ENCODE measurements at places on chromosomes 5 and 9.

- DNase-seq, result no peak
Observed at GRCh38 chr5:67181648-67182221, 14.9 kb downstream of the CD180 start.

DNA sequence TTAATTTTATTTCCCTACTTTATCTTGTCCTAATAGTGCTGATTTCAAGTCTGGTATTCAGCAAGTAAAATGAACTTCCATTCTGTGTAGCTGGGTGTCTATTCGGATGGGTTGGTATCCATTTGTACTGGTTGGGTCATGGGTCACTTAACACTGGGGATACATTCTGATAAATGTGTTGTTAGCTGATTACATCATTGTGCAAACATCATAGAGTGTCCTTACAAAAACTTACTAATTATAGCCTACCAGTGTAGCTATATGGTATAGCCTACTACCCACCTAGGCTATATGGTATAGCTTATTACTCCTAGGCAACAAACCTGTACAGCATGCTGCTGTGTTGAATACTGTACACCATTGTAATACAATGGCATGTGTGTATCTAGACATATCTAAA is 1373.7 kb upstream of the DMAC1 start:
- DNase-seq, result no peak

GRCh38 chr5:34496260-34496691 is 159.9 kb upstream of the RAI14 start:
- no peak for DNase-seq

- no peak for DNase-seq
Observed at GRCh38 chr9:86700629-86701028, 246.7 kb downstream of the GAS1 start.

GRCh38 chr5:14105718-14106410 is 37.3 kb upstream of the TRIO start:
- no peak for DNase-seq

DNA sequence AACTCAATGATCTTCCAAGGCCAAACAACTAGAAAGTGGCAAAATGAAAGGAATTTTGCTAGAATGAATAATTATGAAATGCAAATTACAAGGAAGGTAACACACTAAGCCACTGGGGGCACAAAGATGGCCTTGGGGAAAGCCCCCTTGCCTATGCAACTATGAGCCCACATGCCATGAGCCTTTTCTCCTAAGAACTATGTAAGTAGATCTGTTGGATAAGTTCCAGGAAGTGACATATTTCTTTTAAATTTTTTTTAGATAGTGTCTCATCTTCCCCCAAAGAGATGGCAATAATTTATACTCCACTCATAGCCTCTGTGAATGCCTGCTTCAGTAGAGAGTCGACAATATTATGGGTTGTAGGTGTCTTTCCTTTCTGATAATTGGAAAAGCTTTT is 257.8 kb downstream of the AUH start:
- DNase-seq, result no peak

DNA sequence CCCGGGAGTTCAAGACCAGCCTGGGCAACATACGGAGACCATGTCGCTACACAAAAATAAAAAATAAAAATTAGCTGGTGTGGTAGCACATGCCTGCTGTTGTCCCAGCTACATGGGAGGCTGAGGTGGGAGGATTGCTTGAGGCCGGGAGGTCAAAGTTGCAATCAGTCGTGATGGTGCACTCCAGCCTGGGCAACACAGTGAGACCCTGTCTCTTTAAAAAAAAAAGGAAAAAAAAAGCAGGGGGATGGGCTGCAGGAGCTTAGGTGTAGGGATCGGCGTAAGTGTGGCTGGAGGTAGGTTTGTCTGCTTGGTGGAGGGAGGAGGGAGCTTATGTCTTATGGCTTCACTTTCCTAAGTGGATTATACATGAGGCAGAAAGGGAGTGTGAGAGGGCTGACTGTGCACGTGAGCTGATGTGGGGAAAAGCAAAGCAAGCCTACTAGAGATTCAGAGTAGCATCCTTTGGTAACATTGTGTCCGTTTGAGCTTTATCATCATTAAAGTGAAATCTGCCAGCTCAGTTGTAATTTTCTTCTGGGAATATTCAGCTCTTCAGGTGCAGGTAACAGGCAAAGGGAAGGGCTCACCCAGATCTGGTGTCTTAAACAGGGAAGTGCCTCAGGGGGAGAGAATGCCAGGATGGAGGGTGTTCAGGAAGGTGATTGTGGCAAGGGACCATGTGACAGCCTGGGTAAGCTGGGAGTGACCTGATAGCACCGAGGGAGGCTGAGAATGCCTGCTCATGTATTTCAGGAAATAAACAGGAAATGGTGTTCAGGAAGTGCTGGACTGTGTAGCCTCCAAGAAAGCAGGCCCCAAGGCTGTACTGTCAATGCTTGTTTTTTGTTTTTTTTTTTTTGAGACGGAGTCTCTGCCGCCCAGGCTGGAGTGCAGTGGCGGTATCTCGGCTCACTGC is 17.6 kb upstream of the SETX start:
- no peak for DNase-seq

GRCh38 chr5:169569513-169569912 is 14.1 kb upstream of the SPDL1 start:
- no peak for DNase-seq

- DNase-seq, result no peak
Observed at GRCh38 chr9:98038958-98039357, 17.6 kb upstream of the NANS start.

- DNase-seq, result no peak
Observed at GRCh38 chr5:30867711-30868110, 325.8 kb upstream of the CDH6 start.

DNA sequence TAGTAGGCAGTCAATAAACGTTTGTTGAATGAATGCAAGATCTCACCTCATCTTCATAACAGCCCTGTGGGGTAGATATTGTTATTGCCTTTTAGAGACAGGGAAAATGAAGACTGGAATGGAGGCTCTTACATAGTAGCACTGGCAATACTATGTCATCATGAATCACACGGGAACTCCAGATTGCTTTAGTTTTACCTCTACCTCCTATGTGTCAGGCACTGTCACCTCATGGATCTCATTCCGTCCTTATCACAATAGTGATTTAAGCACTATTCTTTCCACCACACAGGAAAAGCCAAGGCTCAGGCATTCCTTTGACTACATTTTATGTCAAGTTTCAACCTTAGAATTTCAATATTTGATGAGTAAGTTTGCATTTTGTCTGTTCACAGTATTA is 2.9 kb upstream of the EPB41L4B start:
- DNase-seq, result no peak

- DNase-seq, result no peak
Observed at GRCh38 chr5:8730194-8730593, 815.7 kb downstream of the SEMA5A start.

- no peak for DNase-seq
Observed at GRCh38 chr9:105038051-105038450, 110.1 kb upstream of the ABCA1 start.

DNA sequence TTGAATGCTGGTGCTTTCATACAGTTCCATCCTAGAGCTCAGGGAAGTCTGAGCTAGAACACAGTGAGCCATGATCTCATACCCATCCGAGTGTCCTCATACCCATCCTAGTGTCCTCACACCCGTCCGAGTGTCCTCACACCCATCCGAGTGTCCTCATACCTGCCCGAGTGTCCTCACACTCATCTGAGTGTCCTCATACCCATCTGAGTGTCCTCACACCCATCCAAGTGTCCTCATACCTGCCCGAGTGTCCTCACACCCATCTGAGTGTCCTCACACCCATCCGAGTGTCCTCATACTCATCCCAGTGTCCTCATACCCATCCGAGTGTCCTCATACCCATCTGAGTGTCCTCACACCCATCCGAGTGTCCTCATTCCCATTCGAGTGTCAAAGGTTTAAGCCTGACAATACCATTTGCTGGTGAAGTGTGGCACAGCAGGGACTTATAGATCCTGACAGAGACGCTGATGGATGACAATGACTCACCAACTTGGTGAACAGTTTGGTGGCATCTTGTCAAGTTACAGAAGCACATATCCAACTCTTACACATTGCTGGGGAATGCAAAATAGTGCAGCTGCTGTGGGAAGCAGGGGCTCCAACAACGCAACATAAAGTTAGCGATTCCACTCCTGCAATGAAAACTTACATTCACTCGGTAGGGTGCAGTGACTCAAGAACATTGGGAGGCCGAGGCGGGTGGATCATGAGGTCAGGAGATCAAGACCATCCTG is 77.0 kb upstream of the COL5A1 start:
- no peak for DNase-seq

- DNase-seq, result no peak
Observed at GRCh38 chr9:26034786-26035185, 356.5 kb upstream of the TUSC1 start.

GRCh38 chr5:76025069-76025468 is 58.1 kb upstream of the SV2C start:
- DNase-seq, result no peak

GRCh38 chr9:21078702-21079101 is 960 bp upstream of the IFNB1 start:
- no peak for DNase-seq

- no peak for DNase-seq
Observed at GRCh38 chr5:123814801-123815470, 303.0 kb downstream of the CSNK1G3 start.

- DNase-seq, result no peak
Observed at GRCh38 chr5:122680623-122681350, 94.1 kb upstream of the SNX2 start.

DNA sequence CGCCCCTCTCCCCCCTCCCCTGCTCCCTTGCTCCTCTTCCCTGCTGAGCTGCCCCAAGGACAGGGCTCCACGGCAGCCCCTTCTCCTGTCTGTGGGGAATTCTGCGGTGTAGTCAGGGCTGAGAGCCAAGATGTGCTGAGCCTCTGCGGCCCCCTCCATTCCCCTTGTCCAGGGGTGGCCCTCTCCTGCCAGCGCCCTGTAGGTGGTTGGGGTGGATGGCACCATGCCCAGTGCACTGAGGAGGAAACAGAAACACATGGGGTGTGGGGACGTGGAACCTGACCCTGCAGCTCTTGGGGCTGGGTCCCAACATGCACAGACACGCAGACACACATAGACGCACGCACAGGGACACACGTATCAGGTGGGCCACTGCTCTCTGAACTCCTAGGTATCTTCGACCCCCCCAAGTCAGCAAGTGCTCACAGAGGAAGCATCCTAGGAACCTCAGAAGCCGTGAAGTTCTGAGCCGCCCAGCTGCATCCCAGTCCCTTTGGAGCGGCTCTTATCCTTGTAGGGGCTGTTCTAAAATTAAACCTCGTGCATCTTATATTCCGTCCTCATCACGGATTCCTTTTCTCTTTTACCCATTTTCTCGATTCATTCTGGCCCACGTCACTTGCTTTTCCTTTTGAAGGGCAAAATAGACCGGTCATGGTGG is 64.8 kb downstream of the HMCN2 start:
- DNase-seq, result no peak

GRCh38 chr9:136544548-136544963 is 1.3 kb downstream of the NOTCH1 start:
- peak; percentile 67 for DNase-seq

GRCh38 chr9:87657190-87657589 is 68.7 kb upstream of the CTSL start:
- no peak for DNase-seq

- peak; percentile 78 for DNase-seq
Observed at GRCh38 chr5:74326571-74327338, 313.8 kb downstream of the ENC1 start.

- DNase-seq, result no peak
Observed at GRCh38 chr9:120850315-120850714, 7.6 kb upstream of the PSMD5 start.

DNA sequence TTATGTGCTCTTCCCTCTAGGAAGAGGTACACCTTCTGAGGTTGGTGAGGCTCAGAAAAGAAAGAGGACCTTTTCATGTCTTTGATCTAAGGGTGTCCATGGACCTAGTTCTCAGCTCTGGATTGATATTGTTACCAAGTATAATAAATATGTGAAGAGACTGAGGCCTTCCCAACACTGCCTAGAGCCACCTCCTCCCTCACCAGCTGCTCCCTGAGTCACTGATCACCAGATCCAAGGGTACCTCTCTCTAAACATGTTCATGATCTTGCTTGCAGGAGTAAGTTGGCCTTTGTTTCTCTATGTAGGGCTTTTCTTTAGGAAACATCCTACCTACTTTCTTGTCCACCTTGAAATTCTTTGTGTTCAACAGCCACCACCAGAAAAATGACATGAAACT is 218.8 kb upstream of the ADRA1B start:
- no peak for DNase-seq

DNA sequence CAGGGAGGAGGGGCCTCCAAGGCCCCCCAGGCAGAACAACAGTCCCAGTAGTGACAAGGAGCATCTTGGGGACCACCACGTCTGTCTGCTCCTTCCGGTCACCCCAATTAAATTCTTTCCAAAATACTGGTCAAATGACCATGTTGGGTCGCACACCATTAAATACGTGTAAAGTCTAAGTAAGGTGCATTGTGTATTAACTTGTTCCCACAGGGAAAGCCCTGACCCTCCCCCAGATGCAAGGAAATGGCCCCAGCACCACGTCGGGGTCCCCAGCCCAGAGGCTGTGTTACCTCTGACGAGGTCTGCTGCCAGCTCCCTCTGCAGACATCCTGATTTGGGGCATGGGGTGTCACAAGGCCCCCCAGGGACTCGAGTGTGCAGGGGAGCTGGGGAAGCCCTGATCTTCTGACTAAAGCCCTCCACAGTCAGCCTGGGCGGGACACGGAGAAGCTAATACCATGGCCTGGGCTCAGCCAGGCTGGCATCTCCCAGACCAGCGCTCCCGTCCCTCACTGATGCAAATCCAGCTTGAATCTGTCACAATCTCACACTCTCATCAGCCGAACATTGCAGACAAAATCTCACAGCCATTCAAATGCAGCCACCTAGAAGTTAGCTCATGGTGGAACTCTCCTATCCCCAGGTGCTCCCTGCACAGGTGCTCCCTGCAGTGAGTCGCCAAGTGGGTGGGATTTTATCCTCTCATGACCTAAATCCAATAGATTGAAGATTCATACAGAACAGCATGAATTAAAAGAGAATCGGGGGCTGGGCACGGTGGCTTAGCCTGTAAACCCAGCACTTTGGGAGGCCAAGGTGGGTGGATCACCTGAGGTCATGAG is 13.6 kb downstream of the TERT start:
- DNase-seq, result no peak

DNA sequence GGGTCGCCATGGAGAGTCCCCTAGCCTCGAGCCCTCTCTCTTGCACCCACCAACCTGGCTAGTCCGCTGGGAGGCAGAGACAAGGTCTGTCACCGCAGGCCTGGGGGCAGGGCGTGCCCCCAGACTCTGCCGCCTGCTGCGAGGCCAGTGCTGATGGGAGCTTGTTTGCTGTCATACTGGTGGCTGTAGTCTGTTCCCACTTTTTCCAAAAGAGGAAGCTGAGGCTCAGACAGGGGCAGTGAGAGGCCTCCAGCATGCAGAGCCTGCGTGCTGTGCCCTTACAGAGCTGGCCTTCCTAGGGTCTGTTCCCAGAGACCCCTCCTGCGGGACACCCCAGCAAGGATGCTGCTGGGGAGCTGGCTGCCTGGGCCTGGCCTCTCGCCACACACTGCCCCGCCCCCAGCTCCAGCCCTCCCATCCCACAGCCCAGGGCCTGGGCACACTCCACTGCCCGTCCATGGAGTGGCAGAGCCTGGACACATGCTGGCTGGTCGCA is 21.0 kb upstream of the SUSD3 start:
- no peak for DNase-seq
